Stimulated activated CD8-positive, alpha-beta memory T cell treated with anti-CD3 and anti-CD28 coated beads, Interleukin-2, amount 100 ng/mL, for 1 hour (primary cell): ENCODE measurements at places on chromosomes 7 and 10.

- no peak for DNase-seq
Observed at GRCh38 chr10:74194545-74194944, 43.5 kb downstream of the ADK start.

- DNase-seq = no peak
Observed at GRCh38 chr10:80921032-80921431, 383.3 kb downstream of the SH2D4B start.

DNA sequence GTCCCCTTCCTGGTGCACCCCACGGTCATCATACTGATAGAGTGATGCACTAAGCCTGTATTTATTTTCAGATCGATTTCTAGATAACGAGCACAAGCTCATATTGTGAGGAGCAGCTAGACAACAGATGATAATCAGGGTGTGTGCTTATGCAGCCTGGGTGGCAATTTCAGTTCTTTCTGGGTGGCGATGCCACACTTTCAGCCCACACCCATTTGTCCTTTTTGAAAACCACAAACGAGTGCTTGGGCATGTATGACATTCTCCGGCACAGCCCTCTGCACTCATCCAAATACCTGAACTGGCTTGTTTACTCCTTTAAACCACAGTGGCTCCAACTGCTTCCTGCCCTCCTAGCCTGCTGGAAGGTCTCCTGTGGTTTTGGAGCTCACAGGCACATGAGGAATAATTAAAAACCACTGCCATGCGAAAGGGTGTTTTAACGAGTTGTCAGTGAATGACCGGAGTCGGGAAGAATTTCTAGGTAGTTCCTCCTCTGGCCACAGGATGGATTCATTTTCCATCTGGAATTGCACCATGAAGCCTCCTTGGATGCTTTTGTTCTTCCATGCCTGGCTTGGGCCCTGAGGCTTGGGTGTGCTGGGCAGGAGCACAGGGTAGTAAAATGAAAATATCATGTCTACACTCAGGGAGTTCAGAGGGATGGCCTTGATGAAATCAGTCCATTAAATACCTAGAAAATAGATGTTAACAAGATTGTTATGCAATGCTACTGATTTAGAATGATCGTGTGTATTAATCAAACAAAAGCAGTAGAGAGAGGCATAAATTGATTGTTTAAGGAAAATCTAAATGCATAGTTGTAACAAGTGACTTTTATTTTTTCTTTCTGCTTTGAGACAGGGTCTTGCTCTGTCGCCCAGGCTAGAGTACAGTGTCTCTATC, 52.4 kb upstream of the ITGB1 start:
- DNase-seq = no peak

- no peak for DNase-seq
Observed at GRCh38 chr10:112261281-112261822, 21.8 kb upstream of the TECTB start.

GRCh38 chr10:22557321-22557720, 157.1 kb downstream of the PIP4K2A start:
- no peak for DNase-seq

GRCh38 chr10:49527061-49527460, 11.9 kb downstream of the ERCC6 start:
- no peak for DNase-seq
